Activated T-cell treated with anti-CD3 and anti-CD28 coated beads, Interleukin-2, amount 50 U/mL, for 24 hours (primary cell): ENCODE measurements at places on chromosomes 2 and 18.

DNA sequence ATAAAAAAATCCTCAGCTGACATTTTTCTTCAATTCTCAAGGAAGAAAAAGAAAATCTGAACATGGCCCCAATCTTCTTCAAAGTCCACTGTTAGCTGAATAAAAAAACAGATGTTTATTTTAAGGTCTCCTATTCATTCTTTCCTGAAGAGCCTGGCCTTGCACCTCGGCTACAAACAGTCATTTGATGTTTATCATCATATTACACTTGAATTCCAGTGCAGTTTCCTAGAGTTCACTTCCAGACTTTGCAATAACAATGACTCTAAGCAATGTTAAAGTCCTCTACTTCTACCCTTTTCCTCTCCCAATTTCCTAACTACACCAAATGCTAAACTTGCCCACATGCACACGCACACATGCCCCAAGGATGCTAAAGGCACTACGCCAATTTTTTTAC is 70.1 kb downstream of the NOL10 start:
- DNase-seq = no peak

GRCh38 chr18:67813380-67814028 is 297.0 kb upstream of the DSEL start:
- DNase-seq = no peak

DNA sequence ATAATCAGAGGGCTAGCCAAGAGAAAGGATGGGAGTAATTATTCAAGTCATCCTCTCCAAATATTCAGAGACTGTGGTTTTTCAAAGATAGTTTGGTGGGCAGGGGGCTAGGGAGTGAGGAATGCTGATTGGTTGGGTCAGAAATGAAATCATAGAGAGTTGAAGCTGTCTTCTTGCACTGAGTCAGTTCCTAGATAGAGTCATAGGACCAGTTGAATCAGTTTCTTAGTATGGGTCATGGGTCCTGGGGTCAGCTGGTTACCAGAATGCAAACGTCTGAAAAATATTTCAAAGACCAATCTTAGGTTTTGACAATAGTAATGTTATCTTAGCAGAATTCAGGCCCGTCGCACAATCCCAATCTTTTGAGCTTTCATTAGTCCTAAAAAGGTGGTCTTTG is 171.4 kb upstream of the SPATS2L start:
- DNase-seq = no peak

DNA sequence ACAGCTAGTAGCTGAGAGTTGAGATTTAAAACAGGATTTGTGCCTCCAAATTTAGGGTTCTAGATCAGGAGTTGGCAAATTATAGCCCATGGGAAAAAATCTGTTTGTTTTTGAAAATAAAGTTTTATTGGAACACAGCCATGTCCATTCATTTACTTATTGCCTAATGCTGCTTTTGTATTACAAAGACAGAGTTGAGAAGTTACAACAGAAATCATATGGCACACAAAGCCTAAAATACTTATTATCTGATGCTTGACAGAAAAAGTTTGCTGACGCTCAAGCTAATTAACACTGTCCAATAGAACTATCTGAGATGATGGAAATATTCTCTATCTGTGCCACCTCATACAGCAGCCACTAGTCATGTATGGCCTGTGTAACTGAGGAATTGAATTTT is 229.1 kb upstream of the RASGRP3 start:
- no peak for DNase-seq

GRCh38 chr2:214378455-214379103 is 32.3 kb upstream of the VWC2L start:
- DNase-seq = no peak

- DNase-seq = no peak
Observed at GRCh38 chr18:73254564-73254963, 386.8 kb upstream of the NETO1 start.

GRCh38 chr2:124193706-124194105 is 168.6 kb downstream of the CNTNAP5 start:
- DNase-seq = no peak

DNA sequence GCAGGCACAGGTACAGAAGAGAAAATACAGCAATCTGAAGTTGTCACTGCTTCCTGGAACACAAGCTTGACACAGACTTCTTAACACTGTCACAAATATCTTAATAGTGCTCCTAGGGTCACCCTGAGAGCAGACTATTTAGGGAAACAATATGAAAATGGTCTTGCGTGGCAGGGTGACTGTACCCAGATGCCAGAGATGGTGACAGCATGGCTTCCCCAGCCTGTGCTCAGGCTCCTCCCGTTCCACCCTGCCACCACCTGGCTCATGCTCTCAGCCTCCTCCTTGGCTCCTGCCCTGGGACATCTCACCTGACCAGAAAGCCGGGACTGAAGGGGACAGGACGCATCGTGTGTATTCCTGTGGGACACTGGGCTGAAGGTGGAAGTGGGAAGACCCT is 111.5 kb downstream of the RAPGEF4 start:
- no peak for DNase-seq

- DNase-seq = no peak
Observed at GRCh38 chr2:176075481-176075880, 8.3 kb downstream of the EVX2 start.

DNA sequence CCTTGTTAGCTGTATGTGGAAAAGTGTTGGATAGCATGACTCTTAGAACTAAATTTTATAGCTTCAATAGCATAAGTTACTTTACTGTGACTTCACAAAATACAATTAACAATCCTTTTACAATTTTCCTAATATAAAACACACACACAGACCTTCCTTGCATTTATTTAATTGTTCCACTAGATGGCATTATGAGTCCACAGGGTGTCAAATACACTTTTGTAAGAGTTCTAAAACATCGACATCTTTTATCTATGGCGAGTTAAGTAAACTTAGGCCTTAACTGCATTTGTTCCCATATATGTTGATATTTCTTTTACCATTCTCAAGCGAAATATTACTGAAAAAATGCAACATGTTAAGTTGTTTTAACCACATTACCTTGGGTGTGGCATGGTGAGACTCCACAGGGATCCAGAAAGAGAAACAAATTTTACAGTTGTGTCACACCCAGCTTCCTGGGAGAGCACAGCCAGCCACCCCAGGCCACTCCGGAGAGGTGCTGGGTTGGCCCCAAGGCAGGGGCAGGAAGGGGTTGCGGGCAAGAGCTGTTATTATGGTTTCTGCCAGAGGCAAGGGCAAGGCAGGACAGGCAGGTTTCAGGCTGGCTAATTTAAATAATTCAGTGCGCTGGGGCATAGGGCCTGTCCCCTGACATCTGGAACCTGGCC is 312.4 kb upstream of the MC4R start:
- no peak for DNase-seq

- no peak for DNase-seq
Observed at GRCh38 chr2:104794441-104794840, 59.5 kb upstream of the POU3F3 start.

DNA sequence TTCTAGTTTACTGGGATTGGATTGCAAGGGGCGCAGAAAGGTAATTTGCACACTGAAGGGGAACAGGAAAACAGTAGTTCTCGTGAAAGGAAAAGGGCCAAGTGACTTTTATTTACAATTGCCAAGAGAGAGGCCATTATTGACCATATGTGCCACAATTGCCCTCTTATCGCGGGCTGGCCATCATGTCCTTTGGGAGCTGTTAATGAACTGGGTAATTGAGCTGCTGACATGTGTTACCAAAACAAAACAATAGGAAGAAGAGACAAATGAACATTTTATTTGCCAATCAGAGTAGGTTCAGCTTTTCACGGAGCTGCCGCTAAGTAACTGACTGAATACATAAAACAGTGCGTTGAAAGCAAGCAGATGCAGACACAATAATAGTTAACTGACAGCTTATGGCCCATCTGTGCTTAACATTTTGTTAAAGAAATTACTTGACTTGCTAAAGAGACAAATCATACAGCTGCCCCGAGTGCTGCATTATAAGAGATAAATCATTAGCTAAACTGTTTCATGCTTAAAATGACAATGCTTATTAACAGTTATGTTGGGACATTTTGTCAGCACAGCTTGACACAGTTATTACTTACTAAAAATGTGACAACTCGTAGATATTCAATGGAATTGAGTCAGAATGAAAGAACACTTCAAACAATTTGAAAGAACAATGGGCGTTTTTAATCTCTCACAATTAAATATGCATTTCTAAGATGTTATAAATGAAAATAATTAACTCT is 57.5 kb downstream of the PAX3 start:
- DNase-seq = no peak

GRCh38 chr18:45107425-45107824 is 426.7 kb downstream of the SETBP1 start:
- no peak for DNase-seq

DNA sequence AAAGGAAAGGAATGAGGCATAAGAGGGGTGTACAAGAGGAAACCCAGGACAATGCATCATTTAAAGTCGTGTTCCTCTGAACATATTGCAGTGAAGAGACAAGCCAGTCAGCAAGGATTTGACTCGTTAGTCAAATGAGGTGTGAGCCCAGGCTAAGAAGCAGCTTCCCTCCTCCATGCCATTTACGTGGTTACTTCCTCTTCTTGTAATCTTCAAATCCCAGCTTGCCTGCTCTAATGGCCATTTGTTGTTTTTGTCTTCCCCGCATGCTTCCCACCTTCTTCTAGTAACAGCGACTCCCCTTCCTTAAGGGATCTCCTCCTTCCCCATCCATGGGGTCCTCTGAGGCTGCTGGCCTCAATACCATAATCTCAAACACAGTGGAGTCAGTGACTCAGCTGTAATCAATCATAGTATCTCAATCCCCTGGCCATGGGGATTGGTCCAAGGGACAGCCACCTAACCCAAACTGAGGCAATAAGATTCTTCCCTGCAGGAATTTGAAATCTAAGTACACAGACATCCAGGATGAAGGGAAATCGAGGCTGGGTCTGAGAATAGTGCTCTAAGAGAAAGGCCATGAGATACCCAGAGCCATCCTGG is 37.6 kb downstream of the SLC14A1 start:
- DNase-seq = no peak

DNA sequence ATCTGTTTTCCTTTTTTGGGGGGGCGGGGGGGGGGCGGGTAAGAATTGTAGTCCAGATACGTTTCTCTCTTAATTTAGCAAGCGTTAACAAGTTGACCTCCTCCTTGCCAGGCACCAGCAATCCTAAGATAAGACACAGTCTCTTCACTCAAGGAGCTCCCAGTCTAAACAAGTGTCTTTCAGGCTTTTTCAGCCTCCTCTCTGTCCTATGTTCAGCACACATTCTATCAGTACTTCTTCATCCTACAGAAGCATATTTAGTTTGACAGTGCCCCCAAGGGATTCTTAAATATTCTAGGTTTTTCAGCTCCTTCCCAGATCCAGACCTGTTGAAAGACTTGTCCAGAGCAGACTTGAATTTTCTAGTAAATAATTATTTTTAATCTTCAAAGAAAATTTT is 2.7 kb downstream of the PPP1CB start:
- DNase-seq = no peak

GRCh38 chr18:4593895-4594294 is 138.8 kb upstream of the DLGAP1 start:
- no peak for DNase-seq

DNA sequence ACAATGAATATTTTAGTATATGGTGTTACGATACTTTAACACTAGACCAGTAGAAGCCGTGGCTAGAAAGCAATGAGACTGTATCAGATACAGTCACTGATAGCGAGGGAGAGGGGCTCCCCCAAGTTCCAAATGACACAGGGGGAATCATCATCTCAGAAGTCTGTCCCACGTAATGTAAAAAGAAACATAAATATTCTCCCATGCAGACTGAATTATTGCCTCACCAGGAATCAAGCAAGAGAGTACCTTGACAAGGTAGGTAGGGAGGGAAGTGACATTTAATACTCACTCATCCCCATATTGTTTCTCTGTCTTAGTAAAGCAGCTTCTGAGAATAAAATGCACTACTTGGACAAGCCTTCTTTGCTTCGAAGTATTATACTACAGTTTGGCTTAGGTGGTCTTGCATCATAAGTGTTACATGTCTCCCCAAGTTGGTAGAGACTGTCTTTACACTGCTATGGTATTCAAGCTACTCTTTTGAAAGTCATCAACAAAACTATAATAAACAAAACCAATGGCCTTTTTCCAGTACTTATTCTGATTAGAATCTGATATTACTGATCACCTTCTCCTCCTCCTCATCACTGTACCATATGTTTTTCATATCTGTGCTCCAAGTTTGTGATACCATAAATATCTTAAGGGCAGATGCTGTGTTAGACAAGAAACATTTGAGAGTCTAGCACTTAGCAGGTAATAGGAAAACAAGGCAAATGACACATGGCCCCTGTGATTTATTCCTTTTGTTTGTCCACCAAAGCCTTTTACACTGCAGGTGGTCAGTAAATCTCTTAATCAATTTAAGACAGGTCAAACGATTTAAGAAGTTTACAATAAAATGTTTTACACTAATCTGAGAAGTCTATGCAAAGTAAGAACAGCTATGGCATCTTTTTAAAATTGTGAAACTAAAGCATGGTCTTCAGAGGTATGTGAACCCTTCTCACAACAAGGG is 2.7 kb downstream of the LAPTM4A start:
- no peak for DNase-seq

DNA sequence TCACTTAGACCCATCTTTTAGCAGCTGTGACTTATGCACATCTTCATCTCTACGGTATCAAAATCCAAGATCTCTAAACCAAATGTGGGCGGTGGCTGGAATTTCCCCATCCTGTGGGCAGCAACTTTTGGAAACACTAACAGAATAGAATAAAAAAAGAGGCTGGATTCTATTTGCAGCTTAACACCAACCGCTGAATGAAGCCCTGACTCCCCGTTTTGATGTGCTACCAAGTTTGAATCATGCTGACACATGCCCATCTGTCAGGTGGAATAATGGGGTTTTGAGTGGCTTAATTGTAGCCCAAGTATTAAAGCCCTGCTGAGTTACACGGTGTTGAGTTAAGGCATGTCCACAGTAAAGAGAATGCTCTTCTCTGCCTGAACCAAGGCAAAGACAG is 165.2 kb downstream of the MTCL1 start:
- no peak for DNase-seq

GRCh38 chr2:207692206-207693065 is 19.0 kb upstream of the CCNYL1 start:
- peak; percentile 39 for DNase-seq

DNA sequence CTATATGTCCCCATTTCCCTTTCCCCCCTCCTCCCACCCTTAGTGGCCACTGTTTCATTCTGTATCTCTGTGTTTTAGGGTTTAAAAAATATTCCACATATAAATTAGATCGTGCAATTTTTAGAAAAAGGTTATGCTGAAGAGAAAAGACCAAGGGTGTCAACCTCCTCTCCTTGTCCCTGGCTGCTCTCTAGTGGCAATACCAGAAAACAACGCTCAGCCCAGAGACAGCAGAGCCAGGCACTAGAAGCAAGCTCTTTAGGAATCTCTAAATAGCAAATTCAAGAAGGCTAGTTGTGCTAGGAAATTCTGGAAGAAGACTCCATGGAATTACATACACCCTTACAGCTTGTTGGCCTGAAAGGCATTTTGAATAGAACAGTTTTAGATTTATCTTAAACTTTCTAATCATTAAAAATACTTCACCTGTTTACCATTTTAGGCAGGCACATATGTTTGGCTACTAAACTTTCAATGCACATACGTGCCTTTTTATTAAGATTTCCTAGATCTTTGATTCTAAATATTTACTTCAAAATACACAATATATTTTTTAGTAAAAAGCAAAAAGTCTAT is 35.1 kb upstream of the RASGRP3 start:
- DNase-seq = peak; percentile 57

GRCh38 chr2:71756280-71756906 is 303.0 kb downstream of the DYSF start:
- DNase-seq = no peak
